ENCODE measurements at places on chromosomes 11 and 22. TPM values are rescaled to one million over a fixed set of nuclear protein-coding genes. Genes with fewer than 3 reads are reported as not detected.
A peak's percentile ranks its signal among the peaks of the same experiment; 100 is the strongest.

The KIAA1671 gene
- total RNA-seq = 24.0 TPM

The TRIM51 gene
- not detected for total RNA-seq

The OOSP2 gene
- total RNA-seq = not detected

The SCARF2 gene
- total RNA-seq = 26.3 TPM

DNA sequence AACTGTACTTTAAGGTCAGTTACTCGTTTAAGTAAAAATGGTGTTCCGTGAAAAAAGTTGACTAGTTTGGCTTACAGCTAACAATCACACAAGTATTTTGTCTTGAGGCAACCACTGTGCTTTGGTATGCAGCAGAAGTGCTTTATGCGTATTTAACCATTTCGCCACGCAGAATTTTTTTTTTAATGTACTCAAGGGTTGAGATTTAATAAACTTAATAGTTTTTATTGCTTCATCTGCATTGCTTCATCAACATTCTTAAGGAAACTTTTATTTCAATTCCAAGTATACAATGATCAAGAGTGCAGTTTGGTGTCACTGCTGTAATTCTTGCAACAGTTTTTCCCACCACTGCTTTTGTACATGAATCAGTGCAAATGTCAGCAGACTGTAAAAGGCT is 66.4 kb downstream of the ZNRF3 start:
- H3K4me3 ChIP-seq = no peak overlapping the region
- H3K4me1 ChIP-seq = peaks cover 45% of the 10 kb centered on the region
- H3K27ac ChIP-seq = 0 out of 2 replicates have a peak overlapping the region, but pooled peaks have one; percentile 69
- peaks cover 19% of the 10 kb centered on the region for H3K36me3 ChIP-seq

DNA sequence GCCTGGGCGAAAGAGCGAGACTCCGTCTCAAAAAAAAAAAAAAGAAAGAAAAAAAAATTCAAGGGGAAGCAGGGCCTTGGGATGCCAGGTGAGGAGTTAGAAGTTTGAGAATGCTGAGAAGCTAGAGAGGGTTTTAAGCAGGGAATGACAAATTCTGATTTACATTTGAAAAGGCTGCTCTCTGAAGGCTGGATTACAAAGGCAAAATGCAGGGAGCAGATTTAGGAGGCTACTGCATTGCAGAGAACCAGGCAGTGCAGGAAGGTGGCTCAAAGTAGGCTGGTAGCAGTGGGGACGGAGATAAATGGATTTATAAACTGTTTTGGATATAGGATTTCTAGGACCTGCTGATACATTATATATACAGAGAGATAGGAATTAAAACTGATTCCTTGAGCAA is 66.6 kb downstream of the KCNC1 start:
- no peaks in the 10 kb centered on the region for H3K36me3 ChIP-seq
- peak overlapping the region; percentile 35 for H3K4me3 ChIP-seq
- no peaks in the 10 kb centered on the region for H3K27me3 ChIP-seq
- H3K27ac ChIP-seq = no peak overlapping the region

DNA sequence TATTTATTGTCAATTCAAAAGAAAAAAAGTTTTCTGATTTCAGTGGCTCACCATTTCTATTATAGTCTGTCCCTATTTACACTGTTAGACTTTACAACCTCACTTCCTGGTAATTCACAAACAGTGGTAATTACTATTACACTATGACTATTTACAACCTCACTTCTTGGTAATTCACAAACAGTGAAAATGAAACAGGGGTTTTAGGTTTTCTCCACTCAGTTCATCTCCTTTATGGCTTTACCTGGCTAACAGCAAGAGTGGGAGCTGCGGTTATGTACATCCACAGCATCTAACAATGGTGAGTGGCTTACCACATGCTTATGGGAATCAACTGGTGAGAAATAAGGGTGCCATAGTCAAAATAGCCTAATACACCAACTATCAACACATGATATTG is 166.4 kb downstream of the CASP12 start:
- peaks cover 22% of the 10 kb centered on the region for H3K4me1 ChIP-seq
- no peak overlapping the region for H3K4me3 ChIP-seq
- DNase-seq = no peak
- no peaks in the 10 kb centered on the region for H3K36me3 ChIP-seq
- no peaks in the 10 kb centered on the region for H3K27me3 ChIP-seq

GRCh38 chr22:43993072-43993760 is 30.9 kb upstream of the PARVB start:
- H3K4me1 ChIP-seq = no peaks in the 10 kb centered on the region
- no peaks in the 10 kb centered on the region for H3K27me3 ChIP-seq
- H3K27ac ChIP-seq = no peak overlapping the region
- H3K36me3 ChIP-seq = peaks cover 68% of the 10 kb centered on the region

Measured in WTC11 (cell line).